ENCODE measurements at places on chromosomes 3 and 15.

- no peak for DNase-seq
Measured at GRCh38 chr15:51186181-51186705, 91.5 kb upstream of the TNFAIP8L3 start.

- no peak for DNase-seq
Measured at GRCh38 chr3:140091143-140091542, 156.2 kb downstream of the CLSTN2 start.

DNA sequence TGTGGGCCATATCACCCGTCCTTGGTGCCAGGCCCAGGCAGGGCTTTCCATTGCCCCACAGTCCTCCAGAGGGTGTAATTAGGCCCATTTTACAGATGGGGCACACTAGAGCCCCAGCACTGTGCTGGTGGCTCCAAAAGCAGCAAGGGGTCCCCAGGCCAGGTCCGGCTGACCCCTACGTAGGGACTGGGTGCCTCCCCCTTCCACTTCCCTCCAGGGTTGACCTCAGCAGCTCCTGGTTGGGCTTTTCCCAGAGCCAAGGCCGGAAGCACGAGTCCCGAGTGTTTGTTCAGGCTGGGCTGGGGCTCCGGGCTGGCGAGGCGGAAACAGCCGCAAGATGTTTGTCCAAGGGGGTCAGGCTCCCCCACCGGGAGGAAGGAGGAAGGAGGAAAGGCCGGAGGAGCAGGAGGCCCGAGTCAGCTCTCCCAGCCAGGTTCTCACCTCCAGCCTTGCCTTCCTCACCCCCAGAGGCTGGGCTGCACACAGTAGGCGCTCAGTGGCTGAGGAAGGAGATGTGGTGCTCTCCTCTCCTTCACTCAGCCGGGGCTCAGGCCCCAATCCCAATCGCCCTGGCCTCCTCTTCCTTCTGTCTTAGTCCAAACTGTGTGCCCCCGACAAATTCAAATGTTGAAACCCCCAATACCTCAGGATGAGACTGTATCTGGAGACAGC, 17.1 kb upstream of the PLXND1 start:
- DNase-seq: no peak

- DNase-seq: no peak
Measured at GRCh38 chr15:41936649-41937567, 35.4 kb downstream of the EHD4 start.

DNA sequence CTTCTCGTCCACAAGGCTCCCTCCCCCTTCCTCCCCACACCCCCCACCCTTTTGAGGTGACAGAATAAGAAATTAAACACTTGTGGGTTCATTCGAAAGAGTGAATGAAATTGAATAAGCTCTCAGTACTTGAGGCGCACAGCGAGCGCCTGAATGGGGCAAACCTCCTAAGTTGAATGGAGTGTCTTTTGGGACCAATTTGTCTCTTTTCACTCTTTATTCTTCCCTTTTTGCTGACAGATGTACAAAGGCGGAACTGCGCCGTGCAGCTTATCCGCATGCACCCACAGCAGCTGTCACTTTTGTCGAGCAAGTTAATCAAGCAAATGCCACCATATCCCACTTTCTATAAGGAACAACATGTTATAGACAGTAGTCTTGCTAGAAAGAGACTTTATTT, 47.9 kb upstream of the FEZF2 start:
- DNase-seq: no peak

DNA sequence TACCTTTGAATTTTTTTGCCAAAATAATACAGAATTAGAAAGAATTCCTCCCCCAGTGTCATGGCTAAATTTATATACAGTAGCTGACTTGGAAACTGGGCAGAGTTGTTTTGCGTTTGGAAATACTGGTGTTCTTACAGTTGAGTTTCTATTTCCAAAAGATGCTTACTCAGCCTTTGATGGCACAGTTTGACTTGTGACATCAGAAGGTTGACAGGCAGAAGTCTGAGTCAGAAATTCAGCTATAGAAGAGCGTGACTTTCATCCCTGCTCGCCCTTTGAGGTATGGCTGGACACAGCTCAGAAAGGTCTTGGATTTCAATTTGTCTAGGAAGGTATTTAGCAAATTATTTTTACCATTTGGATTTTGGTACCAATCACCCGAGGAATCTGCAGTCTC, 175.8 kb downstream of the VGLL4 start:
- DNase-seq: no peak

DNA sequence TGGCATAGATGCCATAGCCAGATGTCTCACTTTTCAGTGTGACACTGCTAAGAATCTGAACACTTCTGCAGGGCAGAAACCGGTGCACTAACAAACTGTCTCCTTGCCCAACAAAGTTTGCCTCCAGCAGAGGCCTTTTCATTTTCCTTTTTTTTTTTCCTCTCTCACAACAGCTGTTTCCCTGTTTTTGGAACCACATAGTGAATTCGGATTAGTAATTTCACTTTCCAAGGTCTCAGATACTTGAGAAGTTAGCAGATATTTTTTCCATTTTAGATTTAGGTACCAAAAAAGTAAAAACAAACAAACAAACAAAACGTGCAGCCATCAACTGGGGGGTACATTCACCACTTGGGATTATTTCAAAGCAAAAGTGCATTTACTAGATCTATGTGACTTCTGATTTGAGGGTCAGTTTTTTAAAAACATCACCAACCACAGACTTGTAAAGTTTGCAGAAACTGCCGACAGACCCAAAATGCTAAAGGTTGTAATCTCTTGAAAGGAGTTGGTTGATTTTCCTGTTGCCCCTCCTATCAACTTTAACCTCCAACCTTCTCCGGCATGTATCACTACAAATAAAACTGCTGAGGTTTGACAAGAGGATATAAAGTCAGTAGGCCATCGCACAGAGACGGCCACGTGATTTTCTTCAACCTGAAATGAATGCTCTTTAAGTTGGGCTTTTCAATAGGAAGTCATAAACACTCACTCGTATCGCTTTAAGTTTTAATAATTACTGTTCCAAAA, 169.1 kb downstream of the CDIN1 start:
- DNase-seq: no peak

GRCh38 chr3:100759950-100760349, 50.7 kb downstream of the TFG start:
- no peak for DNase-seq

DNA sequence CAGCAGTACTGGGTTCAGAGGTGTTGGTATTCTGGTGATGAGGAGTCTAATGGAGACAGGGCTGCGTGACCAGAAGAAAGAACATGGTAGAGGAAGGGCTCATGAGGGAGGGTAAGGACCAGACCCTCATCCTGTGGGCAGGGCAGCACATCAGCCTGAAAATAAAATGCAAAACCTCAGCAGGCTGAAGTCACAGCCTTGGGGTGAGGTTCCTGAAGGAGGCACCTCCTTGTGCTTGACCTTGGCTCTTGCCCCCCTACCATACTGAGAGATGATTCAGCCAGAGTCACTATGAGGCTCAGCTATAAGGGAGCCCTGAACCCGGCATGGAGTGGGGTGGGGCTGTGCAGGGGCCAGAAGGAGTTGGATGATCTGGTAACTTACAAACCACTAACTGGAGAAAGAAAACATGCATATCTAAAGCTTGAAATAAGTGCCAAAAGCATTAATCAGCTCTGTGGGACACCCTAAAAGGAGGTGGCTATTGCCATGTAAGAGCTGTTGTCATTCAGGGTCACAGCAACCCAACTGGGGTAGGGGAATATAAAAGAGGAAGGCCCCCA, 60.2 kb downstream of the CORO2B start:
- no peak for DNase-seq

DNA sequence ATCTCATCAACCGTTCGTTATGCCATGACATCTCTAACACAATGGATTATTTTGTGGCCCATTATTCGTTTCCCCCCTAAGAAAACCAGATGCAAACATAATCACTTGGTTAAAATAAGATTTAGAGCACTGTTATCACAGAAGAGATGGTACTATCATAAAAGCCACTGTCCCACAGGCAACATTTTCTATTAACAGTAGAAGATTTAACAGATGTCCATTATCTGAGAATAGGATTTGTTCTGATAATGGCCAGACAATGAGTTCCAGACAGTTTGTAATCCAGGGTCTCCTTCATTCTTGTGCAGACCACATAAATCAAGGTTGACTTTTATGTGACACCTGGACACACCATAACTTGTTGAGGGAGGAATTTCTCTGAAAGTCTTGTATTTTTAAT, 153.1 kb downstream of the CLSTN2 start:
- no peak for DNase-seq

DNA sequence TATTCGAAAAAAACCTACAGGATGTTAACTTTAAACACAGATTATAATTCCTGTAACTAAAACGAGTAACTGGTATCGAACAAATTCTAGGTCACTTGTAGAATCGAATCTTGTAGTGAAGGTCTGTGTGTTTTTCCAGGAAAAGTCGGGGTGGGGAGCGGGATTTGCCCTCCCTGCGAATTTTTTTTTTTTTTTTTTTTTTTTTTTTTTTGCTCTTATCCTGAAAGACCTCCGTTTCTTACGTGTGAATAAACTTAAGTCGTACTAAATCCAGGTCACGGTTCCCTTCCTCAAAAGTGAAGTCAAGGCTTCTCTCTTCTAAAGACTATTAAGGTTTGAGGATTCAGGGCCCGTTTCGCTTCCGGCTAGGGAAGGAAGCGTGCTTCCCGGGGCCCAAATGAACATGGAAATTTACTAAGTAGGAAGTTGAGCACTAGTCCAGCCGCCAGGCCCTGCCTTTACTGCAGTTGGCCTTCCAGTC, 770 bp downstream of the TBC1D5 start:
- no peak for DNase-seq

DNA sequence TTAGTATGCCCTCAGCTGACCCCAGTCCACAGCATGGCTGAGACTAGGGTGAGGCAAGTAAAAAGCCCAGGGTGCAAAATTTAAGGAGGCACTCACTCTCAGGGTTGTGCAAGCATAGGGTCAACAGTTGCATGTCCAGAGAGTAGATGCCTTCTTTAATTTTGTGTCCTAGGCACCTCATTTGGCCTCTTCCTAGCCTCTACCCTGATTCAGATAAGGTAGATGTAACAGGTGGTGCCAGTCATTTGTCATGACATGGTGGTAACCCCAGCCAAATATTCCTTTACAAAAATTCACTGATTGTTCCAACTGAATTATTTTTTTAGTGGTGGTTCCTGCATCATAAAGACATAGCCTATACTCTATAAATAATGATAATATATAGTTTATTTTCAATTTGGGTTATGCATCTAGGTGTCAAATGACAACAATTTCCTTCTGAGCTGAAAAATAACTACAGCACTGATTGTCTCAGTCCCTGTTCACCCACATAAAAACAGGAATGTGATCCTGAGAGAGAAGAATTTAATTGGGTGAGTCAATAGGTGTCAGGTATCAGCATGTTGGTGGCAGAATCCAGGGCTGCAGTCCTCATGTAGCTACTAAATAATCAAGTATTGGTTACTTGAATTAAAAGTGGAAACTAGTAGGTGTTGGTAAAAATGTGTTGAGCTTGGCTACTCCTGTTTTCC, 44.2 kb upstream of the TIPARP start:
- no peak for DNase-seq

- no peak for DNase-seq
Measured at GRCh38 chr3:156862338-156862737, 36.2 kb downstream of the LEKR1 start.

DNA sequence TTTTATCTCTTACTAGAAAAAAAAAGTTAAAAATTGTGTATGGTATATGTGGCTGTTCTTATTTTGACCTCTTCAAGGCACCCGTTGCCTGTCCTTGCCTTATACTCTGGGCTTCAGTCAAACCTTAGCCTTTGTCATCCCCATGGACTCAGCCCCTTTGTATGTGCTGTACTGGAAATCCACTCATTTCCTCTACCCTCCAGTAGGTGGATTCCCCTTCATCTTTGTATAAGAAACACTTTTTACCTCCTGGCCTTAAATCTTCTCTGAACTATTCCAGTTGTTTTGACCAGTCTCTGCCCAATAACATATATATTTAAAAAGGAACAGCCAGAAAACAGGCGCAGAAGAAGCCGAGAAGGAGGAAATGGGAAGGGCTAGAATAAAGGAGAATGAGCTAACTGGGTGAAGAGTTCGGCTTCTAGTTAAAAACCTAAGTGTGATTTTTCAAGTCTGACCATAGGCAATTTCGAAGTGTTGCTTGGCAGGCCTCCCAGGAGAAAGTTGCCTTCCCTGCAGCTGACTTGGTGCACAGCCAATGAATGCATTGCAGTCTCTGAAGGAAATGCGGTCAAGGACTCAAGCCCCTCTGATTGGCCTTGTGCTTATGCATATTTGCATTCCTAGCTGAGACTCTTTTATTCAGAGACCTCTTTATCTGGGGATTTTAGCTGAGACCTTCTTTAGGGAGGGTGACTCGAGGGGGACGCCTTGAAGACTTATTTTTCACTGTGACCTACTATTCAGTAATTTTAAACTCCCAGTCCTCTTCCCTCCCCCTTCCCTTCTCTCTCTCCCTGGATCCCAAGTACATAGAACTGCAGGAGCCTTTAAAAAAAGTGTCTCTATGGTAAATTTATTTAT, 277.4 kb downstream of the ROBO1 start:
- DNase-seq: no peak

GRCh38 chr3:55511895-55512570, 24.9 kb upstream of the WNT5A start:
- DNase-seq: no peak

GRCh38 chr15:32918547-32918946, 200.7 kb downstream of the GREM1 start:
- no peak for DNase-seq

DNA sequence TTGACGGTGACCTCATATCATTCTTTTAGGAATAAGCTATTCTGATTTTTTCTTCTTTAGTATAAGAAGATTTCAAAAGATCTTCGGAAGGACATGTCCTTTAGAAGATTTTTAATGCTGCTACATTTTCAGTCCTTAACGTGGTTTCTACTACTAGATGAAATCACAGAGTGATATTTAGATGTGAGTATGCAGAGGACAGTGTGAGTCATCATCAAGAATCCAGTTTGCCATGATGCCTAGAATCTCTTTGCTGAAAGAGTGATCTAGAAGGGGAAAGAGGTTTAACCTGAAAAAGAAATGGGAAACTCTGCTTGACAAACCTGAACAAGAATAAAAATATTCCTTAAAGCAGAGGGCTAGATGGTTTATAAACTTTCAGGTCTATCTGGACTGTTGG, 43.2 kb downstream of the SLC7A14 start:
- DNase-seq: no peak

DNA sequence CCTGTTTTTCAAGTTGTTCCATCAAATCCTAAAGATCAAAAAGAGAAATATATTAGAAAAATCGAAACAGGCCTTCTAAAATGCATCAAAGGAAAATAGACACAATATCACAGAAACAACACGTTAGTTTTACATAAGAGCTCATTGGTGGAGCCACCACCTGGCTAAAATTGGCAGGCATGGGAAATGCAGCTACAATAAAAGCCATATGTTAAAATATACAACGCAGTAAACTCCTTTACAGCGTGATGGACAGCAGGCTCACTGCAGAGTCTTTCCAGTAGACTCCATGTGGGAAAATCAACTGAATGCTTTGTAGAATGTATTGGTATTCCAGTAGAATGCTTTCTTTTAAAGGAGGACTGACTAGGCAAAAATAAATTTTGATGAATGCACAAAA, 40.9 kb upstream of the MYO5C start:
- DNase-seq: no peak

- no peak for DNase-seq
Measured at GRCh38 chr3:16849795-16850194, 35.0 kb upstream of the PLCL2 start.
